Stimulated activated CD4-positive, alpha-beta T cell treated with anti-CD3 and anti-CD28 coated beads, Interleukin-1b, Interleukin-23, amount 100 ng/mL, for 24 hours (primary cell): ENCODE measurements at places on chromosomes 5 and 9.

GRCh38 chr9:100591639-100592412 lies 13.9 kb downstream of the CAVIN4 start:
- no peak for DNase-seq

DNA sequence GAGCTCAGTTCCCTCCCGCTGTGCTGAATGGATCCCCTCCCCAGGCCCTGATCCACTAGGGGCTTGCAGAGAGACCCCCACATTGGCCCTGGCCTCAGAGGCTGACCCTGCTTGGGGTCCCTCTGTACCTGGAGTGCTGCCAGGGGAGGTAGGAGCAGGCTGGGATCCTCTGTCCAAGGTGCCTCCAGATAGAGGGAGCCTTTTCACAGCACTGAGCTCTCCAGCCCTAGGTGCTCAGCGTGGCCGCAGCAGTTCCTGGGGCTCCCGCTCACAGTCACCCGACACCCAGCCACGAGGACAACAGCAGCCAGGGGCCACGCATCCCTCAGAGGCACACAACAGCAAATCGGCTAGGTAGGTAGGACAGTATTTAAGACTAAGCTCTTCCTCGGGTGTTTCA lies 62.2 kb upstream of the IRX2 start:
- no peak for DNase-seq

- no peak for DNase-seq
Measured at GRCh38 chr9:77892955-77893514, 138.6 kb downstream of the GNAQ start.

DNA sequence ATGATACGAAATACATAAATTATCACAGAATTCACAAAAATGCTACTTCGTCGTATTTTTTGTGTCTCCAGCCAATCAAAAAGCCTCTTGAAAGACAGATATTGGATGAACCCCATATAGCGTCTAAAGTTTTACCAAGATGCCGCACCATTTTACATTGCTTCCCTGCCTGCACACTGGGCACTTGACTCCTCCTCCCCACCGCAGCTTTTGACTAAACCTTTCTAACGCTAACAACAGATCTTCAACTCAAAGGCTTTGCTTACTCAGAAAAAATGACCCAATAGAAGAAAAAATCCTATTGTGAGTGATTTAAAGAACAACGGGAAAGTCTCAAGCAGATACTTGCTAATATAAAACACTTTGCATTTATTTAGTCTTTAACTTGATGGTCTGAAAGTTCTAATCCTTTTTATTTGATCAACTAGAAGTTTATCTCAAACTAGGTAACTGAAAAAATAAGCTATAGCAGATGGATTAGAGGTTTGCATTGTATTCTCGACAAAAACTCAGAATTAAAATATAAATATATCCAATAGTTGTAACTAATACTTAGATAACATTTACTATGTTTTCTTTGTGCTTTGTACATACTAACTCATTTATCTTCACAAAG lies 609.1 kb upstream of the DMAC1 start:
- DNase-seq, result no peak

- DNase-seq, result no peak
Measured at GRCh38 chr9:125430161-125431011, 168.8 kb downstream of the GAPVD1 start.

DNA sequence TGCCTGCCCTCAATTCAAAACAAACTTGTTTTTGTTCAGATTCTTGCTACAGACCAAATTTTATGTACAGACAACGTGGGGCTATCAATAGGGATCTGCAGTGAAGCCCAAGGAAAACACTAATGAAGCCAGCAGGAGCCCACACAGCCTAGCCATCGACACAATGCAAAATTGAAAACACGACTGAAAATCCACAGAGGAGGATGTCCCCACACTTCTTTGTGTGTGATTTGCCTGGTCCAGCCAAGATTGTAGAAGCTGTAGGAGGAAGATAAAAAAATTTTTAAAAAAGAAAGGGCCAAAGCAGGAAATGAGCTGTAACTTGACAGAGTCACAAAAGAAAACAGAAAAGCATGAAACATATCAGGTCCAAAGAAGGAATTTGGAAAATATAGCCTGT lies 34.8 kb downstream of the HTR4 start:
- DNase-seq, result no peak

- DNase-seq, result no peak
Measured at GRCh38 chr5:105877592-105877991, 1793.1 kb downstream of the EFNA5 start.

DNA sequence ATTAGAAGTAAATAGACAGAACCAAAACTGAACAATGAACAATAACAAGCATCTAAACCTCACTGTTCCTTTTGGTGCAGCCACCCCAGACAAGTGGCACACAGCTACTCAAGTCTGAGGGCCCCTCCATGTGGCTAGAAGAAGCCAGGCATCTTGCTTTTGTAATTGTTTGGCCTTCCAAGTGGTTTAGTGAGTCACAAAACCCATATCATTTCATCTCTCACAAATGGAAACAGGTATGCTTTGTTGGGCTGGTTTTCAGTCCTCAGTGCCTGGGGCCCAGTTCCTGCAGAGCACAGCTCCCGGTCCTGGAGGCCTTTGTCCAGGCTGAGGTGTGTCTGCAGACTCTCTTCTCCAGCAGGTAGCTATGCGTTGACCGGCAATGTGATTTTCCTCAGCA lies 16.7 kb downstream of the PRLR start:
- no peak for DNase-seq

GRCh38 chr9:27339661-27340284 lies 42.8 kb upstream of the EQTN start:
- DNase-seq, result no peak

DNA sequence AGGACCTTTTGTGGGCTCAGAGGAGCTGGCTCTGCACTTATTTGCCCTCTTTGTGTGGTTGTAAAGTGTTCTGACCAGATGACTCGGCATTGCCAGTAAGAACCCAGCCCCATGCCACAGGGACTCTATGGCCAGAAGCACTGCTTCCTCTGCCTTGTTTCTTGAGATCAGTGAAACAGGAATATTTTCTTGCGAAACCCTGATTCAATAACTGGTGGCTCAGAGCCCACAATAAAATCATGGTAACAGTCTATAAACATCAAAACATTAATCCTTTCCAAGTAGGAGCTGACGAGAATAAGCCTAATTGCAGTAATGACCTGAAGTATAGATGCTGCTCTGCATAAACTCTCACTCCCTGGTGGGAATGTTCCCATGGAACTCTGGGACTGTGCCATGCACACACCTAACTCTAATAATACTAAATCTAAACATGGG lies 344.3 kb downstream of the ZNF608 start:
- no peak for DNase-seq

DNA sequence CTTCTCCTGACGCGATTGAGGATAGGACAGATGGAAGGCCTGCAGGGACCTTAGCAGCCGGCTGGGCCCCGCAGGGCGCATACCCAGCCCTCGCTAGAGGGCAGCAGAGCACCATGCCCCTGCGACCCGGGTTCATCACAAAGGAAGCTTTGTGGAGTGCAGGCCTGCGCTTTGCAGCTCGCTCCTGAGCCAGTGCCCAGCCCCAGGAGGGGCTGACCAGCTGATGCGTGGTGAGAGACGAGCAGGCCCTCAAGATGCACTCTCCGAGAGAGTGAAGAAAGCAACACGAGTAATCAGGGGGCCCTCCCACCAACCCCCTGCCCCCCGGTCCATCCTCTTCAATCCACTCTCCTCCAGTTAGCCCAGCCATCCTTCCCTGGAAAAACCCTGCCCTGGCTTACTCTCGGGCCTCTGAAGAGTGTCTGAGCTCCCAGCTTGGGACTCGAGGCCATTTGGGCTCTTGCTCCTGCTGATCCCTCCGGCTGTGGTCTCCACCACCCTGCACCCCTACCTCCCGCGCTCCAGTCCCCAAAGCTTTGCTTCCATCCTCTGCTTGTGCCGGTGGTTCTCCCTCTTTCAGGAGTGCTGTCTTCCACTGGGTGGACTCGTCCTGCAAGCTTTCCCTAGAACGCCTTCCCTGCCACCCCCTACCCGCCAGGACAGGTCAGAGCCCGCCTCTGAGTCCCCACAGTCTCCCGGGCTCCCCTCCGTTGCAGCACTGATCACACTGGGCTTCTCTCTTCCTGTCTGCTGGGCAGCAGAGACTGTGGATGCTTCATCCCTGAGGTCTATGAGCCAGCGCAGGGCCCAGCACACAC lies 9.1 kb upstream of the KIF12 start:
- peak; percentile 43 for DNase-seq

DNA sequence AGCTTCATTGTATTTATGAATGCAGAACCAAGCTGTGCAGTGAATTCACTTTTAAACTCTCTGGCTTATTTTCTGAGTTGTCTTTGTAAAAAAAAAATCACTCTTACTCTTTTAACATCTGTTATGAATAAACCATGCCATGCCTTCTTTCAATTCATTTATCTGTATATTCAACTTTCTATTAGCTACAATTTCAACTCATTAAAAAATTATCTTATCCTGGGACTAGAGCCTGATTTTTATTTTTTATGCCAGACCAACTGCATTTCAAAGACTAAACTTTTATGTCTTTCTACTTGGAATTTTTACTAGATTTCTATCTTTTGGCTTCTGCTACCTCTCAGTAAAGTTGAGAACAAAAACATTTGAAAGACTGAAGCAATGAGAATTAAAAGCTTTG lies 342.7 kb downstream of the DEPDC1B start:
- no peak for DNase-seq

DNA sequence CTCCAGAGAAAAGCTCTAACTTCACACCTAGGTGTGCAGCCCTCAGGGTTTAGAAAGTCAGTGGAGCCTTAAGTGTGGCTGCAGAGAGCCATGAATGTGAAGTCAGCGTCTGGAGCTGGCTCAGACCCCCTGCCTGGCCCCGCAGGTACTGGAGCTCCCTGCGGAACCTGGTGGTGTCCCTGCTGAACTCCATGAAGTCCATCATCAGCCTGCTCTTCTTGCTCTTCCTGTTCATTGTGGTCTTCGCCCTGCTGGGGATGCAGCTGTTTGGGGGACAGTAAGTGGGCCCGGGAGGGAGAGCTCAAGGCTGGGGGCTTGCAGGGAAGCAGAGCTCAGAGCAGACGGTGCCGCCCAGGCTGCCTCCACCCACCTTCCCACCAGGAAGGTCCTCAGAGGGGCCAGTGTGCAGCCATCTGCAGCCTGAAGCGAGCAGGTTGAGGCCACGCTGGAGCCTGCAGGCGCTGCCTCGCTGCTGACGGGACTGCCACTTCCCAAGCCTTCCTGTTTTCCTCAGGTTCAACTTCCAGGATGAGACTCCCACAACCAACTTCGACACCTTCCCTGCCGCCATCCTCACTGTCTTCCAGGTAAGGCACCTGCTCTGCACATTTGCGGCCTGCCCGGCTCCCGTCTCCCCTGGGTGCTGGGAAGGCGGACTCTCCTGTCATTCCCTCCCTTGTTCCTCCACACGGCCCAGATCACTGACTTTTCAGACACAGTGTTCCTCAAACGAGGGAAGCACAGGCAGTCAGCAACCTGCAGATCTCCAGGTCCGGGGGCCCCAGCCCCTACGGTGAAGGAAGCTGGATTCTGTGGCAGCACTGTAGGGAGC lies 108.9 kb downstream of the CACNA1B start:
- no peak for DNase-seq

GRCh38 chr5:100746730-100747129 lies 156.4 kb downstream of the ST8SIA4 start:
- DNase-seq, result no peak

DNA sequence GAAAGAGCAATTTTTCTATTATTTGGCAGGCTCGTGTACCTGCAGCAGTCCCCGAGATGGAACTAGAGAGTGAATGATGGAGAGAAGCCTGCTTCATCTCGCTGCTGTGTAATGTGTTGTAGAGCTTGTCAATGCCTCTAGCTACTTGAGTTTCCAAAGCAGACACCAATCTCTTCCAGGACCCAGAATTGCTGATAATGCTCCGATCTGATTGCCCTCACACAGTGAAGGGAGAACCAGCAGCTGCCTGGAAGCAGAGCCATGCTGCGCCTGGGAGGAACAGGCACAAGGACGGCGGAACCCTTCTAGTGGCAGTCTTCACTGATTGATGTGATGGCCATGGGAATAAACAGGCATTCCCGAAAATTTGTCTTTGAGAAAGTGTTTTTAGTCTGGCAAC lies 288.0 kb downstream of the ICE1 start:
- DNase-seq, result no peak

DNA sequence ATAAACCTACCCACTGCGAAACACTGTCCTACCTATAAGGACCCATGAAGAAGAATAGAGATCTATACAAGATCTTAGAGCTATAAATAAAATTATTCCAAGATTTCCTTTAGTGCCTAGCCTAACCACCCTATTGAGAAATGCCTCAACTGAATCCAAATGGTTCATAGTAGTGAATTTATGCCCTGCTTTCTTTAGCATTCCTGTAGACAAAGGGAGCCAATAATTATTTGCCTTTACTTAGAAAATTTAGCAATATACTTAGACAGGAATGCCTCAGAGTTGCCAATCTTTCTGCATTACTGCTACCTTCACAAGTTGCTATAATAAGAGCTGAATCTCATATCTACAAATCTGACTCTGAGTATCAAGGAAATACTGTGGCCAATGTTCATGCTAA lies 62.6 kb downstream of the PUM3 start:
- no peak for DNase-seq

DNA sequence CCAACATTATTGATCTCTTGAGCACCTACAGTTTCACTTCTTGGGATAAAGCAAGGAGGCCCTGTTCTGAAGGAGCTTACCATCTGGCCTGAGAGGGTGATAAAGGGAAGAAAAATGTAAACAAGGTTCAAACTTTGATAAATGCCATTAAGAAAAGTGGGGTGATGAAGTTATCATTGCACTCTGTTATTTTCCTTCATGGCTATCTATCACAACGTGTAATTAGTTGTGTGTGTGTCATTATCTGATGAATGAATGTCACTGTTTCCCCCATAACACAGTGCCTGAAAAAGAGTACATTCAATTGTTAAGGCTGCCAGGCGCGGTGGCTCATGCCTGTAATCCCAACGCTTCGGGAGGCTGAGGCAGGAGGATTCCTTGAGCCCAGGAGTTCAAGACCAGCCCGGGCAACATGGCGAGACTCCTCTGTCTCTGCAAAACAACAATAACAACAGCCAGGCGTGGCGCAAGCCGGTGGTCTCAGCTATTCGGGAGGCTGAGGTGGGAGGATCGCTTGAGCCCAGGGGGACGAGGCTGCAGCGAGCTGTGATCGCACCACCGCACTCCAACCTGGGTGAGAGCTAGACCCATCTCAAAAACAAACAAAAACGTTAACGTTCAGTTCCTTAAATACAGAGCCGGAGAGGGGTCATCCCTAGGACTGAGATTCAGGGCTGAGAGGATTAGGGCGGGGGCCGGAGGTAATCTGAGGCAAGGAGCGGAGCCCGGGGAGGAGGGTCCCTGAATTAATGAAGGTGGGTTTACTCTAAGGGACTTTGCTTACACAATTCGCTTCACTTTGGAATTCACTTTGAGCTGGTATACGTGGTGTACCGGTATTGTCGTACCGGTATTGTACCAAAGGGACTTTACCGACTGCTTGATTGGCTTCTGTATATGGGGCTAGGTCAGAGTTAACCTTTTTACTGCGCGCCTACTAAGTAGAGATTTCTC lies 917 bp downstream of the NHP2 start:
- no peak for DNase-seq

GRCh38 chr5:176955895-176956294 lies 50.7 kb downstream of the UIMC1 start:
- no peak for DNase-seq

GRCh38 chr9:27408001-27408400 lies 111.1 kb upstream of the EQTN start:
- no peak for DNase-seq

- DNase-seq, result no peak
Measured at GRCh38 chr5:18403941-18404438, 769.7 kb downstream of the TAF11L14 start.

- DNase-seq, result no peak
Measured at GRCh38 chr5:161278739-161279660, 267.5 kb downstream of the GABRB2 start.

GRCh38 chr5:141199359-141200235 lies at the start of gene PCDHB11:
PCDHB11 (plus strand) TSS chr5:141199627; CDS start chr5:141199775, 148 bp downstream.
- no peak for DNase-seq

- DNase-seq, result no peak
Measured at GRCh38 chr5:154273028-154273617, 82.6 kb downstream of the GALNT10 start.
